ENCODE measurements at places on chromosomes 5 and 9. TPM values are rescaled to one million over a fixed set of nuclear protein-coding genes. Genes with fewer than 3 reads are reported as not detected.

DNA sequence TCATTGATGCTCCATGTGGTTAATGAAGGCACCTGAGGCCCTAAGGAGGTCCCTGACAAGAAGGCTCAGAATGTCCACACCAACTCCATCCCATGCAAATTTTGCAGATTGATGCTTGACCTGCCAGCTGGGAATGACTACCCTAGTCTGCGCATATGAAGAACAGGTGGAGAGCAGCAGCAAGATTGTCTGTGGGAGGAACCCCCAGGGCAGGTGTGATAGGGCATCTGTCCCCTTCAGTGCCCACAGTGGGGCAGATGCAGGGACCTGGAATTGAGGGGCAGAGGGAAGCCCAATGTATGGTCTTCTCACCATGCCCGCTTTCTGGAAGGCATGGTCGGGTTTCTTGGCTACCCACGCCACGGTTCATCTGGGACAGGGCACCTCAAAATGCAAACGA is 79.6 kb downstream of the MACROH2A1 start:
- no peak for DNase-seq

GRCh38 chr9:2602704-2603116 is 18.9 kb upstream of the VLDLR start:
- peak; percentile 76 for DNase-seq

GRCh38 chr9:127846443-127847177 is 7.8 kb downstream of the ENG start:
- peak; percentile 64 for DNase-seq

- no peak for DNase-seq
These were observed 37.3 kb downstream of the CFAP77 start for GRCh38 chr9:132447346-132447745.

DNA sequence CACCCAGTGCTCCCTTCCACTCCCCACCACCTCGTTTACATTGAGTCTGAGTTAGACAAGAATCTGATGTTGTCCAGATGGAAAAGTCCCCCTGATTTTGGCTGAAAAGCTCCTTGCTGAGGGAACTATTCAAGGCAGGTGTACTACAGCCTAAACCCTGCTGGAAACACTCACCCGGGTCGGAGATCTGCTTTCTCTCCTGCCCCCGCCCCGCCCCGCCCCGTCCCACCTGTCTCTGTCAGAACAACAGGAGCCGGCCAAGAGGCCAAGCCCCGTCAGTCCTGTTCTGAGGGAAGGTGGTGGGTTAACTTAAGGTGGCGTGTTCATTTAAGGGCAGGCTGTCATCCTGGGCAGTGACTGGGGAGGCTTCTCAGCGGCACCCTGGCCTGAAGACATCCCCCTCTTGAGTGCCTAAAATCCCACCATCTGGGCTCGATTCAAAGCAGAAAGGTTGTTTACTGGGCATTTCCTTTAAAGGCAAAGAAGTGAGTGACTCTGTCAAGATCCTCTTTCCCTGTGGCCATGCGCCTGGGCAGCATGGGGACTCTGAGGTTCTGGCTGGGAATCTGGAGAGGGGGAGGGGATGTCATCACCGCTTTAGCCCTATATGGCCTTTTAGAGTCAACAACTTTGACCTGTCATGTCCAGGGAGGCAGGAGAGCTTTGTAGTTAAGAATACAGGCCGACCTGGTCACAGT is 71.1 kb upstream of the NEURL1B start:
- DNase-seq, result no peak

- no peak for DNase-seq
These were observed 32.9 kb downstream of the NTRK2 start for GRCh38 chr9:84702471-84702870.

DNA sequence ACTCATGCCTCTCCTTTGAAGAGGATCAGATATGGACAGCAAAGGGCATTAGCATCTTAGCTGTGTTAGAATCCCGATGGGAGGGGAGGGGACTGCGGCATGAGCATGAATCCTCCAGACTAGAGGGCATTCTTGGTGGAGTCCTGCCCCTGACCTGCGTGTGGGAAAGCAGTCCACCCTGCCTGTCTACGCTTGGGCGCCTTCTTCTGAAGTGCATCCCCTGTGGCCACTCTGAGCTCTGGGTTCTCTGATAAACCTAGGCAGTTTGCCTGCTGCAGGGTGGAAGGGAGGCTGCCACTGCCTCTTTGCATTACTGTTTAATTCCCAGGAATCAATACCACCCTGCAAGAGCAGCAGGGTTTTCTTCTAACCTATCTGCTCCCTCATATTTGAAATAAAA is 169.3 kb downstream of the INSYN2B start:
- DNase-seq, result no peak

DNA sequence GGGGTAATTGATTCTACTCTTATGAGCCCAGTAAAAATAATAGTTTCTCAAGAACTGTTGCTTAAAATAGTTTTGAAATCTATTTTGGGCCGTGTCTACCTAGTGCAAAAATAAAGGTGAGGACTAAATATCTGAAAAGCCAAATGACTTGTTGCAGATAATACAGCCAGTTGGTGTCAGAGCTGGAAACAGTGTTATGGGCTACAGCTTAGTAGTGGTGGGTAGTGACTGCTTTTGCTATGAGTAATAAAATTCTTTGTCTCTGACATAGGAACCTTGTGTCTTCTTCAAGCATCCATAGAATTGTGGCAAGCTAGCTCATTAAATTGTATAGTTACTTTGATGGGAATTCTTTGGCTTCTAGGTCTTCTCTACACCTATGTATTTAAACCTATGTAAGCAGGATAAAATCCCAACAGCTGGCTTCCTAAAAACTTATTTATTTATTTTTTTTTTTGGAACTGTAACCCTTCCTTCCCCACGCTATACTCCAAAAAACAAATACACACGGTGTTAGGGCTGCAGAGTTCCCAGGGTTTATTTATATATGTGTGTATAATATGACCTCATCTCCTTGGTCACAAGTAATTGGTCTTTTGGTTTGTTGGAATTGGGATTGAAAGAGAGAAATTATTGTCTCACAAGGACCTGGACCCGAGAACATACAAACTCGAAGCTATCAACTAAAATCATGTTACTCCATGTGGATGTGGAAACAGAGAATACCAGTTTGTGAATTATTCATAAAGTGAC is 138.0 kb downstream of the NUDT12 start:
- DNase-seq, result peak; percentile 39

GRCh38 chr5:113230711-113231652 is 203.8 kb downstream of the TSSK1B start:
- DNase-seq, result no peak

- no peak for DNase-seq
These were observed 143.7 kb downstream of the TRIO start for GRCh38 chr5:14286574-14287421.

- no peak for DNase-seq
These were observed 96.8 kb downstream of the OR2K2 start for GRCh38 chr9:111232997-111233790.

GRCh38 chr5:112548246-112548881 is 129.3 kb upstream of the EPB41L4A start:
- DNase-seq, result peak; percentile 90

DNA sequence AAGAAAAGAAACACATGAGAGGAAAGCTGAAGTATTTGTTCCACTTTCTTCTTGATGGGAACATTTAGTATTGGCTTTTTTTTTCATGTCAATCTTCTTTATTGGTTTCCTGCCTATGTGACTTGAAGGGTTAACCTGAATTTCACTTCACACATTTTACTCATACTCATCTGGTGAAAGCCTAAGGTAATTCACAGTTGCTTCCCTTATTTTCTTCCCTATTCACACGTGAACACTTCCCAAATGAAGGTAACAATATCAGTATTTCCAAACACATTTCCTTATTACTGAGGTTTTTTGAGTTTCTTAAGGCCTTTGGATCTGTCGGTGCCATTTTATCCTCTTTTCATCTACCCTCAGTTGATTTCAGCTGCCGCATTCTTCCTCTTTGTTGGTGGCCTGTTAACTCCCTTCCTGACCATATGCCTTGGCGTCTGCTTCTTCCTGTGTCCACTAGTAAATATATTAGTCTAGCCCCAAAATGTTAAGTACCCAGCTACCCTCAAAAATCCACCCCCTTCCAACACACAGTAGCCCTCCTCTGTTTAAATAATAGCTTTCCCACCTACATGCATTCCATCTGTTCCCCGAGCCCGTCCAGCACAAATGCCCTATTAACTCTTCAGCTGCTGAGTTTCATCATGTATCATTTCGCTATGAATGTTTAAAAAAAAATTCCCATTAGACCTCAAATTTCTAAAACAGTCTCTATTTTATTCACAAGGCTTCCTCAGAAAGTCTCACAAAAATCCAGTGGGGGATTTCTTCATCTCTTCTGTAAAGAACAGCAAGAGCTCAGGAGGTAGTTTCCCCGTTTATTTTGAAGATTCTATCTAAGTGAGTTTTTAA is 97.3 kb downstream of the USP20 start:
- no peak for DNase-seq

The PCDHGB3 gene
- total RNA-seq, result 5.2 TPM

The PITX1 gene
- total RNA-seq, result 66.7 TPM

The BARHL1 gene
- not detected for total RNA-seq

The TXNDC8 gene
- total RNA-seq, result not detected

The SLC25A2 gene
- total RNA-seq, result 0.64 TPM

The STK32A gene
- total RNA-seq, result 0.97 TPM
